ENCODE measurements at places on chromosomes 7 and 10. TPM values are rescaled to one million over a fixed set of nuclear protein-coding genes. Genes with fewer than 3 reads are reported as not detected.

The BMPER gene
- not detected for total RNA-seq

The KCNMA1 gene
- total RNA-seq: 0.31 TPM

The TMEM270 gene
- total RNA-seq: not detected

The CPVL gene
- total RNA-seq: 1.0 TPM

The TMEM209 gene
- total RNA-seq: 52.1 TPM

The GPR26 gene
- total RNA-seq: not detected

The FAM25C gene
- not detected for total RNA-seq

The PPRC1 gene
- total RNA-seq: 105 TPM

The PARD3 gene
- total RNA-seq: 0.27 TPM

The UPK3B gene
- 0.42 TPM for total RNA-seq

The C10orf120 gene
- total RNA-seq: not detected

The CELF2 gene
- 155 TPM for total RNA-seq

The PPP1R9A gene
- 0.02 TPM for total RNA-seq

The KEL gene
- total RNA-seq: 0.20 TPM

The RBP4 gene
- not detected for total RNA-seq

The MET gene
- total RNA-seq: 4.3 TPM

The HPSE2 gene
- total RNA-seq: not detected

The SPDYE9 gene
- not detected for total RNA-seq
